ENCODE measurements at places on chromosomes 5 and 9.

DNA sequence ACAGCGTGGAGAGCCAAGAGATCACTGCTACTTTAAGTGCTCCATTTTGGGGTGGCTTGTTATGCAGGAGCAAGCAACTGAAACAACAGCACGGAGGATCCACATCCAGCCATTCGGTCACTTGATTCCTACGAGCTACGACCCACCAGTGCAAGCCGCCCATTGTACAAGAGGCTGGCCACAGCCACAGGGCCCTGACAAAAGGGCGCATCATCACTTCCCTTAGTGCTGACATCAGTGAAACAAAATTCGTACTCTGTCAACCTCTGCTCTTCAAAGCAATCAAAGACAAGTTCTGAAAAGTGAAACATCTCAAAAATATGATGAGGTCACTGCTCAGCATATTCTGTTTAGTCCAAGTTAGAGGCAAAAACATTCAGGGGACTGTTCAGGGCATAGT, 168.4 kb downstream of the GADD45G start:
- no peak for DNase-seq

DNA sequence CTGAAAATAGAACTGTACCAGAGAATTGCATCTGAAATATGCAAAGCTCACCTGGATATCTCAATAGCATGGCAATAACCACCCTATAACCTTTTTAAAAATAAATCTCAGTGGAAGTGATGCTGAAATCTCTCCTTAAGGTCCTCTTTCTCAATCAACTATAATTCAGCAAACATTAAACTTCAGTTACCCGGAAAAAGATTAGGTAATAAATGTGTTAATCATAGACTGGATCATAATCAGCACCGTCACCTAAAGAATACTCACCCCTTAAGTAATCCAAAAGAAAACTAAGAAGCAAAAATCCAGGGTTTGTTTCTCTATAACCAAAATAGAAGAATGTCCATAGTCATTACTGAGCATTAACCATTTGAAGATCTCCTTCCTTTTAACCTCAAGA, 44.3 kb upstream of the DENND4C start:
- DNase-seq, result no peak

- peak; percentile 22 for DNase-seq
Observed at GRCh38 chr5:147426640-147427327, 83.1 kb downstream of the DPYSL3 start.

GRCh38 chr5:132483661-132484390, 6.7 kb downstream of the IRF1 start:
- DNase-seq, result no peak

DNA sequence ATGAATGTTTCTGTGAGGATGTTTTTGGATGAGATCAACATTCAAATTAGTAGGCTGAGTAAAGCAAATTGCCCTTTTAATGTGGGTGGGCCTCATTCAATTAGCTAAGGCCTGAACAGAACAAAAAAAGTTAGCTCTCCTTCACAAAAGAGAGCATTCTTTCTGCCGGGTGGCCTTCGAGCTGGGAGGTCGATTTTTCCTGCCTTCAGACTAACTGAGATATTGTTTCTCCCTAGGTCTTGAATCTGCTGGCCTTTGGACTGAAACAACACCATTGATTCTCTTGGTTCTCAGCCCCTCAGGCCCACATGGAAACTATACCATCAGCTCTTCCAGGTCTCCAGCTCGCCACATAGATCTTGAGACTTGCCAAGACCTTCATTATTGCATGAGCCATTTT, 29.1 kb upstream of the FREM1 start:
- no peak for DNase-seq

DNA sequence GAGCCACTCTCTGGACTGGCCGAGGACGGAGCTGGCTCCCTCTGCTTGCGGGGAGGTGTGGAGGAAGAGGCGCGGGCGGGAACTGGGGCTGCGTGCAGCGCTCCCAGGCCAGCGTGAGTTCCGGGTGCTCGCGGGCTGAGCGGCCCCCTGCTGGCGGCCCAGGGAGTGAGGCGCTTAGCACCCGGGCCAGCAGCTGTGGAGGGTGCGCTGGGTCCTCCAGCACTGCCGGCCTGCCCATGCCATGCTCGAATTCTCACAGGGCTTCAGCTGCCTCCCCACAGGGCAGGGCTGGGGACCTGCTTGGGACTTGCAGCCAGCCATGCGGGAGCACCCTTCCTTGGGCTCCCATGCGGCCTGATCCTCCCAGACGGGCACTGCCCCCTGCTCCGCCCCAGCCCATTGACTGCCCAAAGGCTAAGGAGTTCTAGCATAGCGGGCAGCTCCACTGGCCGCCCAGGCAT, 416.9 kb downstream of the MRPS30 start:
- DNase-seq, result no peak

GRCh38 chr5:159313197-159313596, 17.1 kb downstream of the IL12B start:
- DNase-seq, result no peak

DNA sequence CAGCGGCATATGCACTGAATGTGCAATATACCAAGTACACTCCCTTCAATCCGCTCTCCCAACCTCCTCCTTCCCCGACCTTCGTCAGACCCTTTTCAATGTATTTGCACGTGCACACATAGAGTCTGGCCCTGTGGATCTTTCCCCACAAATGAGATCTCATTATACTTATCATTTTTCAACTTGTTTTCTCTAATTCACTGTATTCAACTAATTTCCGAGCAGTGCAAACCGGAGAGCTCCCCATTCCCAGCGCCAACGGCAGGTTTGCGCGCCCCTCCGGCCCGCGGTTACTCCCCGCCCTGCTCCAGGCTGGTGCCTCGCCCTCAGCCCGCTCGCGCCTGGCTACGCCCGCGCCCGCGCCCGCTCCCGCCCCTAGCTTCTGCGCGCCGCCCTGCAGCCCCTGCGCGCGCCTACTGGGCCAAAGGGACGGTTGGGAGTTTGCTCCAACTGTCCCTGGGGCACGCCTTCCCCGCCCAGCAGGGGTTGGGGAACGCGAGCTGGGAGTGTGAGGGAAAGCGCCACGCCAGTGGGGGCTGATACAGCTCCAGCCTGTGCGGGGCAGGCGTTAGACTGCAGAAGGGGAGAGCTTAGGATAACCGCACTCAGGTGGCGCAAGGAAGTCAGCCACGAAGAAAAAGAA, 3.3 kb upstream of the CDC20B start:
- no peak for DNase-seq

DNA sequence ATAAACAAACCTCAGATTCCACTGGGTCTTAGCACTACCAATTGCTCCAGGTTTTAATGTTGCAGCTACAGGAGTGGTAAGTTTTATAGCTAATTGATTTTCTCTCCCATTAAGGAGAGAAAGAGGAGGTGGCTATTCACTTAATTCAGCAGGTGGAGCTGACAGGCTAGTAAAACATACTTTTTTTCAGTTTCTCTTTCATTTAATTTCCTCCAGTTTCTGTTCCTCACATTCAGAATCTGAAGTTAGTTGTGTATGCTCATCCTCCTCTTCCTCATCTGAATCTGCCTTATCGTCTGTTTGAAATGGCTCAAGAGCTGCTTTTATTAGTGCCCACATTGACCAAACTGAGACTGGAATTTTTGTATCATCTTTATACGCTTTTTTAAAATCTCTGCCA, 98.0 kb downstream of the PLPPR1 start:
- DNase-seq, result no peak

GRCh38 chr9:129237803-129238202, 59.7 kb upstream of the IER5L start:
- DNase-seq, result no peak

GRCh38 chr9:97740848-97741821, 44.0 kb upstream of the XPA start:
- DNase-seq, result no peak

DNA sequence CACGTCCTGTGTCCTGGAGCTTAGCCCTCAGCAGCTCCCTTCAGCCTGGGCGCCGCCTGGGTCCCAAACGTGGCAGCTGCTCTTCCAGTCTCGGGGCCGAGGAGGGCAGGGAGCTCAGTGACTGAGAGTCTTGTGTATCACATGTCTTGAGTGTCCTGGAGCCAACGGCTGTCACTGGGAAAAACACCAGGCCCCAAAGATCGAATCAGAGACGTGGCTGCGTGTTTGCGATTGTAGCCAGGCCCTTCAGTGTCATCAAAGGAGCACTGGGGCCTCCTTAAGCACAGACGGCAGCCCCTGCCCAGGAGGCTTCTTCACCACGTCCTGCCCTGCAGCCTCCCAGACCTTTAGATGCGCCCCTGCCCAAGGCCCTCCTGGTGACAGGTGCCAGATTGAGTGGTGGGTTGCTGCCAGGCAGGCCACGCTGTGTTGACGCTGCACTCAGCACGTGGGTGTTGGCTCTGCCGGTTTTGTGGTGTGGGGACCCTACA, 5.7 kb upstream of the EXOC3 start:
- DNase-seq, result no peak

DNA sequence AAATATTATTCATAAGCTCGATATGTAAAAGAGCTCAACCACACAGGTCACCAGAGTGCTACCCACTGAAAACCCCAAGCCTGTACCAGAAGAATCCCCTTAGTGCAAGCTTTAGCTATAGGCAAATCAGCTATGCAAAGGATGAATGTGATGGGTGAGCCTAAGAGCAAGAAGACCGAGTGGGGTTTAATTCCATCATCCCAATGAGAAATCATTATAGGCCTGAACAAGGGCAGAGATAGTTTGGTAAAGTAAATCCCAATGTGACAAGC, 21.8 kb downstream of the ELOVL7 start:
- DNase-seq, result no peak

DNA sequence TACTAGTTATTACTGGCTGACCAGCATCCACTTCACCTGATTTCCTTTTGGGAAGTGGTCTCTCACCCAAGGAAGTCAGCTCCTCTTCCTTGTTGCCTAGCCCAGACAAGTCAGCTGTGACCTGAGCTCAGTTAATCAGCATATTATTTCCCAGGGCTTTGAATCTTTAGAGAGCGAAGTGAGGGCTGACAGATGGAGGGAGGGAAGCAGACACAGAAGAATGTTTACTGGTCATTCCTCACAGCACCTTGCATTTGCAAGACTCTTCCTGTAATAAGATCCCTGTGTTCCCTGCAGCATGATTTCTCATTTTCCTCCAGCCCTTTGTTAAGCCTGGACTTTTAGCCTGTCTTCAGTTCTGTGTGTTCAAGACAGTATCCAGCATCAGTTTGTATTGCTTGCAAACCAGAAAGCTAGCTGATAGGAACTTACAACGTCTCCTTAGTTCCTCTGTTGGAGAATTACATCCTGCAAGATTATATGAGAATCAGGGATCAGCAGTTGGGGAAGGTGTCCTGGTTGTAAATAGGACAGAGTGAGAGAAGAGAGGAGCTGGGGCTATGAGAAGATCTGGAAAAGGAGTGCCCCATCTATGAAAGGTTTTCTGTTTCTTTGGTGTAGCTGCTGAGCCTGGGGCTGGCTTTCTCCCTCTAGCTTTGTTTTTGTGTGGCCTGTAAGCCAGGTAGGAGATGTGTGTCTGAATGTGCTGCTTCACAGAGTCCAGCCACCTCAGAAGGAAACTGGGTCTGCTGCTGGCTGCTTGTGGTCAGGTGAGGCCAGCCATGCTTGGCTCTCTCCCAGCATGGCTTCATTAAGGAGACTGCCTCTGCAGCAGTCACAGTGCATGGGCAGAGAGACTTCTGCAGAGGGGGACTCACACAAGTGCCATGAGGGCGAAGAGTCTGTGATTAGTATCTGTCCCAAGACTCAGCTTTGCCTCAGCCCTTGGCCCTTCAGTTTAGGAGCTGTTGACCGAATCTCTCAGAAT, 50.3 kb downstream of the MAN2A1 start:
- no peak for DNase-seq

- DNase-seq, result no peak
Observed at GRCh38 chr9:117929868-117930267, 225.7 kb downstream of the TLR4 start.

GRCh38 chr5:93567424-93567823, 13.6 kb downstream of the NR2F1-AS1 start:
- DNase-seq, result no peak

- no peak for DNase-seq
Observed at GRCh38 chr5:101338226-101338625, 435.1 kb upstream of the ST8SIA4 start.

GRCh38 chr9:99556998-99557397, 264.7 kb upstream of the NR4A3 start:
- no peak for DNase-seq

- DNase-seq, result no peak
Observed at GRCh38 chr5:9498541-9499497, 47.1 kb downstream of the SEMA5A start.

GRCh38 chr5:165360784-165361542, 1855.5 kb downstream of the MAT2B start:
- DNase-seq, result no peak

DNA sequence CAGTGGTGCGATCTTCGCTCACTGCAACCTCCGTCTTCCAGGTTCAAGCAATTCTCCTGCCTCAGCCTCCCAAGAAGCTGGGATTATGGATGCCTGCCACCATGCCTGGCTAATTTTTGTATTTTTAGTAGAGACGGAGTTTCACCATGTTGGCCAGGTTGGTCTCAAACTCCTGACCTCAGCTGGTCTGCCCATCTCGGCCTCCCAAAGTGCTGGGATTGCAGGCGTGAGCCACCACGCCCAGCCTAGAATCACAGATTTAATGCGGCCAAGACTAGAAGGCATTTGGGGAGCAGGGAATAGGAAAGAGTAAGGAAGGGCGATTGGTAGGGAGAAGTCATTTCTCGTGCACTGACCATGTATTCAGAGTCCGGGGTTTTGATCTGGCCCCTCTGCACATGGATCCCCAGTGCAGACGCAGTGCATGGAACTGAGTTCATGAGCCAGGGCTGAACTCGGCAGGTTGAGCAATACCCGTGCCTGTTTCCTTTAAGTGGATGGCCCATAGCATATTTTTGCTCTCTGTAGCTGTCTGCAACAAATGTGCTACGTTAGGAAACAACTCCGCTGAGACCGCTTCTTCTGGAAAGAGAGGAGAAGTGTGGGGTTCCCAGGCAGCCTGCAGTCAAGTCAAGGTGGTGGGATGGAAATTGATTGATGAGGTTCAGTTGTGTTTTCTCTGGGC, 3.4 kb upstream of the HMCN2 start:
- no peak for DNase-seq

- no peak for DNase-seq
Observed at GRCh38 chr5:178113841-178114324, 551 bp downstream of the N4BP3 start.

DNA sequence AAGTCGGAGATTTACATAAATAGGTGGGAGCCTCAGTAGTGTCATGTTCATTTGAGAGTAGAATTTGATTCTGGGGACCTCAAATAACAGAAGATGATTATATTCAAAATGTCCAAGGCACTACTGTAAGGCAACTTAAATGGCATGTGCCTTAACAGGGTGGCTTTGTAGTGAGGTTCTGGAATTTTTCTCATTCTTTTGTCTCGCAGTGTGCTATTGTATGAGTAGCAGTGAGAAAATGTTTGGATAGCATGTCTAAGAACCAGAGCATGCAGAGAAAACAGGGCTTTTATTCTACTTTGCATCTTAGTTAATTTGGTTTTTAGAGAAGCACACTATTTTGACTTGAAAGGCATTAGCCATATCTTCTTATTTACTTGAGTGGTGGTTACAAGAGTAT, 25.0 kb downstream of the MAST4 start:
- no peak for DNase-seq

DNA sequence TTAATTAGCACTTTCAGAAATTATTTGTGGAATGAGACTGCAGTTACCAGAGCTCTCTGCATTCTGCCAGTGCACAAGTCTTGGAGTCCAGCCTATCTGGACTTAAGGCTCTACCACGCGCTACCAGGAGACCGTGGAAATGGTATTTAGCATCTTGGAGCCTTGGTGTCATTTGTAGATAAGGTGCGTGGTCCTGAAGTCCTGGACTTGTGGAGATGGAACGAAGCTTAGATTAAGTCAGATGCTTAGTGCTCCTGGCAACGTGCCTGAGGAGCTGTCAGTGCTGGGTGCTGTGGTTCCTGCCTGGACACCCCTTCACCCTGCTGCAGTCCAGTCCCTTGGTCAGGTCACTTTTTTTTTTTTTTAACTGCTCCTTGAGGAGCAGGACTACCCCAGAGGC, 59.7 kb downstream of the RCL1 start:
- no peak for DNase-seq

Data from AML-193 (cell line).